ENCODE measurements at places on chromosomes 4 and X.

- DNase-seq, result no peak
Observed at GRCh38 chr4:11158971-11159370, 269.7 kb downstream of the HS3ST1 start.

- DNase-seq, result no peak
Observed at GRCh38 chr4:41408859-41409593, 128.9 kb upstream of the LIMCH1 start.

DNA sequence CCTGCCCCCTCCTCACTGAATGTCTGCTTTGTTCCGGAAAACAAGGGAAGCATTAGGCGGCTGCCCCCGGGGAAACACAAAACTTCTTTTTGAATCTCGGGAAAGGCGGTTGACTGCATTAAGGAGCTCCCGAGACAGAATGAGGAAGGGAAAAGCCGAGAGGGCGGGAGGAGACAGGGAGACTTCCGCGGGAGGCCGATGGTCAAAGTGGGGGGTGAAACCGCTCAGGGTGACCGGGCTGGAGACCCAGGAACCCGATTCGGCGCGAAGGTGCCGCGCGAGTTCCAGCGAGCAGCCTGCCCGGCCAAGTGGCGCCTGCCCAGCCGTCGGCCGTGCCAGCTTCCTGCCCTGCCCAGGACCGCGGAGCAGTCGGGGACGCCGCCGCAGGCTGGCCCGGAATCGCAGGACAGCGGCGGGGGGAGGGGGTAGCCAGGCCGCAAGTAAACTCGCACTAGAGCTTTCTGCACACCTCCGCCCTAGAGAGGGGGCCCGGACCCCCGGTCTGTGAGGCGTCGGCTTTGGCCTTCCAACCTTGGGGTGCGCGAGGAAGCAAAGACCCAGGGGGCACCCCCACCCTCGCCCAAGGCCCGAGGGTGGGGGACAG, 55.1 kb upstream of the BCOR start:
- no peak for DNase-seq

GRCh38 chr4:48033825-48034413, 17.3 kb downstream of the NIPAL1 start:
- DNase-seq, result no peak

DNA sequence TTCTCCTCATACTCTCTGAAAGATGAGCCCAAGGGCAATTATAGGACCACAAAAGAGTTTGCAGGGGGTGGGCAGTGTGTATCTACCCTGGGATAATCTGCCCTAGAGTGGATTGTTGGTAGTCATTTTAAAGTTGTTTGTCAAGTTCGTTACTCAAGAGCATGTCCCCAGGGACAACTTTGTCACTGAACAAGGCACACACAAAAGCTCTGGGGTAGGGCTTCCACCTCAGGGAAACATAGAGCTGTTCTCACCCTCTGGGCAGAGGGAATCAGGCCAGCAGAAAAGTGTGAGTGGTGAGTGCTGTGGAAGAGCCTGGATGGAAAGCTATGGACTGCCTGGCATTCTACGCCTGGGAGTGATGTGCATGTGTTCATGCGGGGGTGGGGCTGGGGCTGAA, 23.3 kb upstream of the LEF1 start:
- no peak for DNase-seq

DNA sequence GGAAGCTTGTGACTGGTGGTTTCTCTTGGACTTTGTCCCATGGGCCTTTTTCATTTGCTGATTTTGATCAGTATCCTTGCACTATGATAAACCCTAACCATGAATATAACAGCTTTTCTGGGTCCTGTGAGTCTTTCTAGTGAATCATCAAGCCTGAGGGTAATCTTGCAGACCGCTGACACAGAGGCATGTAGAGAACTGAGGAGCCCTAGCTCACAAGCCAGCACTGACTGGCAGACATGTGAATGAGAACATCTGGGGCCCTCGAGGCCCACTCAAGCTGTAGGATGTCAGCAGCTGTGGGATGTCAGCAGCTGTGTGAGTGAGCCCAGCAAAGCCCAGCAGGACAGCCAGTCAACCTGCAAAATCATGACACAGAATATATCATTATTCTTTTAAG, 36.7 kb downstream of the HMGB3 start:
- DNase-seq, result no peak

- no peak for DNase-seq
Observed at GRCh38 chr4:161252520-161253141, 911.2 kb downstream of the FSTL5 start.
